ENCODE measurements at places on chromosomes 3 and 15.

- DNase-seq = no peak
Measured at GRCh38 chr15:63456258-63456657, 48.1 kb upstream of the USP3 start.

DNA sequence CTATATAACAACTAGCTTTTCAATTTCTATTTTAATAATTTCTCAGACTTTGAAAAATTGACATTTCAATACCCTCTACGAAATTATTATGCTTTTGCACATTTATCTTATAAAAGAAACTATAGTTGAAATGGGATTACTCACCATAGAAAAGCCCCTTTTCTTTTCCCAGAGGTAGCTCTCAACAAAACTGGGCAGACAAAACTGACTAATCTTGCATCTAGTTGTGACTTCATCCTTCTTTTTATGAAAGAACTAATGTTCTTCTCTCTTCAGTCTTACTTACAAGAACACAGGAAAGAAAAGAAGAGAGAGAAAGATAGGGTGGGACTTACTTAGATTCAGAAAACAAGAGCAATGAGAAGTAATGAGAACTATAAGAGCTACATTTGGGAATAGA is 61.0 kb downstream of the GPR160 start:
- DNase-seq = no peak

- DNase-seq = no peak
Measured at GRCh38 chr3:124510290-124510689, 220.0 kb upstream of the UMPS start.

GRCh38 chr3:106130384-106131198 is 261.8 kb upstream of the CBLB start:
- DNase-seq = no peak

DNA sequence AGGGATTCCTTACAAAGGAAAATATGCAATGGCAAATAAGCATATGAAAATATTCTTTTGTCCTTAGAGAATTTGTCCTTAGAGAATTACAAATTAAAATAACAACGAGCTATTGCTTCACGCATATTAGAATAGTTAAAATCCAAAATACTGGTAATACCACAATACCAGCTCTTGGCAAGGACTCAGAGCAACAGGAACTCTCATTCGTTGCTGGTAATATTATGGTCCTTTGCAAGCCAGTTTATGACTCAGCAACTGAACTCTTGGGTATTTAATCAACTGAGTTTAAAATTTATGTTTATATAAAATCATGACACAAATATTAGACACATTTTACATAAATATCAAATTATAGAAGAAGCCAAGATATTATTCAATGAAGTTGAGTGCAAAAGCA is 1730.4 kb downstream of the SI start:
- DNase-seq = no peak

DNA sequence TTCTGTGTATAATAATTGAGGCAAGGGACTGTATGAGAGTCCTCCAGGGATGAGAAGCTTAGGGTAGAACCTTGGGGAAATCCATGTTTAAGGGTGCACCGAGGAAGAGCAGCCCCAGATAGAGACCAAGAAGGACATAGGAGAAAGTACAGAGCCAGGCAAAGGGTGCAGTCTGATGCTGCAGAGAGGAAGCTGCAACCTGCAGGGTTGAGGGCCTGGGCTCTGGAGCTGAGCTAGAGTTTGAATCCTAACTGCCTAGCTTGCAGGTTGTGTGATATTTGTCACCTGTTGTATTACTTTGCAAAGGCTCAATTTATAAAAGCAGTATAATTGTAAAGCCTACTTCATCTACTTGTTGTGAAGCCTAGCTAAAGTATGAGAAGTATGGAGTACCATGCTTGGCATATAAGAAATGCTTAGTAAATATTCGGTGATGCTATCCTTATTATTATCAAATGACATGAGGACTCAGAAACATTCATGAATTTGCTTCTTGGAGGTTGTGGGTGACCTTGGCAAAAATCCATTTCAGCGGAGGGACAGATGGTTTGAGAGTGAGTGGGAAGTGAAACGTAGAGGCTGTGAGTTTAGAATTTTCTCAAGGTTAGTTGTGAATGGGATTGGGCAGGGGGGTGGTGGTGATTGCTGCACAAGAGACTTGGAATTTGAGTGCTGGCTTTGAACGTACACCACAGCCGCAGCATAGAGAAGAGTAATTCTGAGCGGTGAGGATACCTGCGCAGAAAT is 43.8 kb downstream of the PLCL2 start:
- DNase-seq = no peak

Data from stimulated activated CD4-positive, alpha-beta T cell treated with anti-CD3 and anti-CD28 coated beads, Interleukin-15, amount 100 ng/mL, for 24 hours (primary cell).